Fibroblast of skin of back (primary cell): ENCODE measurements at places on chromosomes 16 and 17.

DNA sequence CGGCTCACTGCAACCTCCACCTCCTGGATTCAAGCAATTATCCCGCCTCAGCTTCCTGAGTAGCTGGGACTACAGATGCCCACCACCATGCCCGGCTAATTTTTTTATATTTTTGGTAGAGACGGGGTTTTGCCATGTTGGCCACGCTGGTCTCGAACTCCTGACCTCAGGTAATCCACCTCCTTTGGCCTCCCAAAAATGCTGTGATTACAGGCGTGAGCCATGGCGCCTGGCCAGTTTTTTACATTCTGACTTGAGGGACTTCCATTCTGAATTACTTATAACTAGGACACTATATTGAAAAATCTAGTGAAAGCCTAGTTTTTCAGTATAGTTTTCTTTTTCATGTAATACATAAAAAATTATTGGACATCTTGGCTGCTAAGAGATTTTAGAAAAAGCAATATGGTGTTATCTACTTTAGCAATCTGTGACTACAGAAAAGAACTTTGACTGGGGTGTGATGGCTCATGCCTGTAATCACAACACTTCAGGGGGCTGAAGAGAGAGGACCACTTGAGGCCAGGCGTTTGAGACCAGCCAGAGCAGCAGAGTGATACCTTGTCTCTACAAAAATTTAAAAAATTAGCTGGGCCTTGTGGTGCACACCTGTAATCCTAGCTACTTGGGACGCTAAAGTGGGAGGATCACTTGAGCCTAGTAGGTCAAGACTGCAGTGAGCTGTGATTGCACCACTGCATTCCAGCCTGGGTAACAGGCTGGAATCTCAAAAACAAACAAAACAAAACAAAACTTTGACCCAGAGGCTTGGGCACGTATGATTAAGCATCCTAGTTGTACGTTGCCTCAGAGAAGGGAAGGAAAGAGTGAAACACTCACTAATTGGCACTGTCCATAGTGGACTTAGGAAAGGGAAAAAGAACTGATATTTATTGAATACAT lies 26.8 kb upstream of the GOSR1 start:
- peak; percentile 2 for DNase-seq

GRCh38 chr17:78976907-78977680 lies 2.6 kb downstream of the LGALS3BP start:
- no peak for DNase-seq

DNA sequence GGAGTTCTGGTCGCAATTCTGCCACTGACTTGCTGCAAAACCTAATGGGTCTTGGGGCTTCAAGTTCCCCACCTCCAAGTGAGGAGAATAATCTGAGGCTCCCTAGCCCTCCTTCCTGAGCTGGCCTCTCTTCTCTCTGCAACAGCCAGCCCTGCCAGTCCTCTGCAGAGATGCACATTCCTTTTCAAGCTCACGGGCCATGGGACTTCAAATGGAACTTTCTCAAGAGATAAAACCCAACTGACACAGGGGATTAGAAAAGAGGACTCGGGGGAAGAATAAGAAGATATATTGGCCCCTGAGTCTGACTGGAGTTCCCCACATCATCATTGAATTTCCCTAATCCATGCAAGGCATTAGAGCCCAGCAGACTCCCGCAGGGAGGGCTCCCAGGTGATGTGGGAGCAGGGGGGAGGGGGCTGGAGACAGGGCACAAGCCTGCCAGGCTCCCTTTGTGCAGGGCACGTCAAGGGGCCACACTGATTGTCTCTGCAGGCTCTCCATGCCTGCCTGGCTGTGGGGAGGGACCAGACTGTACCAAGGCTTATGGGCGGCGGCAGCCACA lies 131.0 kb downstream of the CCDC144A start:
- DNase-seq, result no peak

DNA sequence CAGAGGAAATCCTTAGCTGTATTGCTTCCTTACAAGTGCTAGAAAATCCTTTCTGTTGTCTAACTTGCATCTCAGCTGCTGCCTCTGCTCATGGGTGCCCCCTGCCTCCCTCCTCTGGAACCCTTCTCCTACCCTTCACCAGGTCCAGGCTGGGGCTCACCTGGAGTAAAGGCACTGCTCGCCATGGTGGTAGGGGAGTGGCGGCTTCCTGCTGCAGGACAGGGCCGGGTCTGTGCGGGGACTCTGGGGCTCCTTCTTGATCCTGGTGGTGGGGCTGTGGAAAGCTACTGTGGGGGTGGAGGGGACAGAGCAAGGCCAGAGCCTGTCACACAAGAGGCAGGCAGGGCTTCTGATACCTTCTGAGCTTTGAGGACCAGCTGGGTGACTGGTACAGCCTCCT lies 12.4 kb downstream of the ETV4 start:
- no peak for DNase-seq

GRCh38 chr17:57811638-57812280 lies 38.1 kb downstream of the MRPS23 start:
- no peak for DNase-seq

- peak; percentile 44 for DNase-seq
Observed at GRCh38 chr17:31824766-31825360, 34.2 kb downstream of the COPRS start.

GRCh38 chr17:42608305-42609181 lies 631 bp downstream of the RETREG3 start:
- DNase-seq, result peak; percentile 14

- no peak for DNase-seq
Observed at GRCh38 chr17:40493697-40494096, 7.7 kb downstream of the TNS4 start.

GRCh38 chr16:82626791-82627261 lies at the start of gene CDH13:
Gene CDH13 (plus strand): TSS chr16:82626969.
- DNase-seq, result peak; percentile 80

DNA sequence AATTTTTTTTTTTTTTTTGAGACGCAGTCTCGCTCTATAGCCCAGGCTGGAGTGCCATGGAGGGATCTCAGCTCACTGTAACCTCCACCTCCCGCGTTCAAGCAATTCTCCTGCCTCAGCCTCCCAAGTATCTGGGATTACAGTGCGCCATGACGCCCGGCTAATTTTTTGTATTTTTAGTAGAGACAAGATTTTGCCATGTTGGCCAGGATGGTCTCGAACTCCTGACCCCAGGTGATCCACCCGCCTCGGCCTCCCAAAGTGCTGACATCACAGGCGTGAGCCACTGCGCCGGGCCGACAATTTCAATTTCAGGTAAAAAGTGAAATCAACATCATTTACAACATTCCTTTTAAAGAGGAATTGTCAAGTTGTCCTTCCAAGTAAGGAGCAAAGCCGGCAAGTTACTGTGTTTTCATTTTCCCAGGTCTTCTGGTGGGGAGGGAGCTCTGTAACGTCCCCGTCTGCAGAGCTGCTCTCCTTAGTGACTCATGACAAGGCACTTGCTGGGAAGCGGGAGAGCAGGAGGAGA lies 873 bp downstream of the NPLOC4 start:
- no peak for DNase-seq

- DNase-seq, result no peak
Observed at GRCh38 chr17:1928976-1929375, 96.2 kb downstream of the RTN4RL1 start.

- no peak for DNase-seq
Observed at GRCh38 chr17:80847496-80848230, 144.0 kb upstream of the CHMP6 start.

GRCh38 chr16:59635674-59636073 lies 901.6 kb upstream of the GOT2 start:
- DNase-seq, result peak; percentile 62

DNA sequence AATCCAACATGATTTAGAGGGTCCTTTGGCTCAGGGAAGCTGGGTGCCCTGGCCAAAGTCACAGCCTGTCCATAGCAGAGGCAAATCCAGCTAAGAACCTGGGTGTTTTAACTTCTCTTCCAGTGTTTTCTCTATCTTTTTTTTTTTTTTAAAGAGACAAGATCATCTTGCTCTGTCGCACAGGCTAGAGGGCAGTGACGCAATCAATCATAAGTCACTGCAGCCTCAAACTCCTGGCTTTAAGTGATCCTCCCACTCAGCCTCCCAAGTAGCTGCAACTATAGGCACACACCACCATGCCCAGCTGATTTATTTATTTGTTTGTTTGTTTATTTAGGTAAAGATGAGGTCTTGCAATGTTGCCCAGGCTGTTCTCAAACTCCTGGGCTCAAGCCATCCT lies 14.8 kb upstream of the GRIN2A start:
- DNase-seq, result no peak

DNA sequence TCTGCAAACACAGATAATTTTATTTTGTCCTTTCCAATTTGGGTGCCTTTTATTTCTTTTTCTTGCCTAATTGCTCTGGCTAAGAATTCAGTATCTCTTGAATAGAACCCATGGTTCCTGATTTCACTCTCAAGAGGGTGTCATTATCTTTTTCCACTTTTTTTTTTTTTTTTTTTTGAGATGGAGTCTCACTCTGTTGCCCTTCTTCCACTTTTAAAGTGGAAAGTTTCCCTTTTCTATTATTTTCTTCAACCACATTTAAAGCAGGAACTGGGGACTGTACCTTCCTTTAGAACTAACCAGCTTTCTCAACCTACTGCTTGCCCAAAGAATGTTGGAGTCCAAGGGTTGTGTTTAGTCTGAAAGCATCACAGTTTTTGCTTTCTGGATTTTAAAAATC lies 31.1 kb downstream of the SLFN11 start:
- no peak for DNase-seq

- no peak for DNase-seq
Observed at GRCh38 chr16:11637320-11637719, 30.9 kb upstream of the SNN start.

- DNase-seq, result peak; percentile 44
Observed at GRCh38 chr16:88686439-88687253, at the start of gene SNAI3. Gene SNAI3 (minus strand): TSS chr16:88686507. CDS start chr16:88686406, 101 bp downstream.

DNA sequence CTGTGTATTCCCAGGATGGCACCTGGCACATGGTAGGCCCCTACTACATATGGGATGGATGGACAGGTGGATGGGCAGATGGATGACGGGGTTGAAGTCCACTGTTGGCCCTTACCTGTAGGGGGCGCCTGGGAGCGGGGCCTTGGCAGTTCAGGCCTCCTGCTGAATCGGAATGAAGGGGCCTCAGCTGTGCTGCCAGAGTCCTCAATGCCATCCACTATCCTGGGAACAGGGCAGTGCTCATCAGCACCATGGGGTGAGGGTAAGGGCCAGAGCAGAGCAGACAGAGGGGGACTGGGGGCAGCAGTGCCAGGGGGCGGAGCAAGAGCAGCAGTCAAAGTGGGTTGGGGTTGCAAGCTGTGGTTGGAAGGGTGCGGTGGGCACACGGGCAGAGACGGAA lies 8.3 kb upstream of the RAB5C start:
- DNase-seq, result no peak

GRCh38 chr16:8764525-8765250 lies 32.8 kb downstream of the TMEM186 start:
- no peak for DNase-seq

- DNase-seq, result no peak
Observed at GRCh38 chr16:74740795-74741304, 33.8 kb downstream of the FA2H start.

GRCh38 chr16:87877942-87878507 lies 8.7 kb upstream of the SLC7A5 start:
- no peak for DNase-seq

DNA sequence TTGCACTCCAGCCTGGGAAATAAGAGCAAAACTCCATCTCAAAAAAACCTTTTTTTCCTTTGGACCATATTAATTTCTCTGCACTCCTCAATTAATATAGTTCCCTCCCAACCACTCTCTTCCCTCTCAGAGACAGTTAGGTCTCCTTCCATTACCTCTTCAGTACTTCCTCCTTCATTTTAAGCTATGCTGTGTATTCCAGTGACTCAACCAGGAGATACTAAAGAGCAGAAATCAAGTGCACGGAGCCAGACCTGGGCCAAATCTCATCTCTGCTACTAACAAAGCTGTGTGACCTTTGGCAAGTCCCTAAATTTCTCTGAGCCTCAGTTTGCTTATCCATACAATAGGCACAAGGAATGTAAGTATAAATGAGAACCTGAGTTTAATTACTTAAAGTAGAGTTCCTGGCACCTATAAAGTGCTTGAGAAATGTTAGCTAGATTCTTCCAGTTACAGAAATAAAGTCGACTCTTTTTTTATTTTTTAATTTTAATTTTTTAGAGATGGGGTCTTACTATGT lies 8.5 kb downstream of the PECAM1 start:
- no peak for DNase-seq

DNA sequence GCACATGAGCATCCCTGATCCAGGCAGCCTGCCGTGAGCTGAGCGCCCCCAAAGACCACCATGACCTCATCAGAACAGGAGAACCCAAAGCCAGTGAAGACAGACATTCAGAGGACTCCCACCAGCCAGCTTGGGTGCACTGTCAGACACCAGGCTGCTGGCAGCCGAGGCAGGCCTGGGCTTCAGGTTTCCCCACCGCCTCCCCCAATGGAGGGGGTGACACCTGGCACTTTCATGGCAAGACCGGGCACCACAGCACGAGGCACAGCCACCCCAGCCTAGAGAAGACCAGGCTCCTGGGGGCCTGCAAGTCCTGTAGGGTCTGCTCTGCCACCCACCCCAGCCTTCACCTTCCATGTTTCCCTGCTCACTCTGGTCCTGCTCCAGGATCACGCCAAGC lies 140.5 kb downstream of the C16orf95 start:
- DNase-seq, result no peak

DNA sequence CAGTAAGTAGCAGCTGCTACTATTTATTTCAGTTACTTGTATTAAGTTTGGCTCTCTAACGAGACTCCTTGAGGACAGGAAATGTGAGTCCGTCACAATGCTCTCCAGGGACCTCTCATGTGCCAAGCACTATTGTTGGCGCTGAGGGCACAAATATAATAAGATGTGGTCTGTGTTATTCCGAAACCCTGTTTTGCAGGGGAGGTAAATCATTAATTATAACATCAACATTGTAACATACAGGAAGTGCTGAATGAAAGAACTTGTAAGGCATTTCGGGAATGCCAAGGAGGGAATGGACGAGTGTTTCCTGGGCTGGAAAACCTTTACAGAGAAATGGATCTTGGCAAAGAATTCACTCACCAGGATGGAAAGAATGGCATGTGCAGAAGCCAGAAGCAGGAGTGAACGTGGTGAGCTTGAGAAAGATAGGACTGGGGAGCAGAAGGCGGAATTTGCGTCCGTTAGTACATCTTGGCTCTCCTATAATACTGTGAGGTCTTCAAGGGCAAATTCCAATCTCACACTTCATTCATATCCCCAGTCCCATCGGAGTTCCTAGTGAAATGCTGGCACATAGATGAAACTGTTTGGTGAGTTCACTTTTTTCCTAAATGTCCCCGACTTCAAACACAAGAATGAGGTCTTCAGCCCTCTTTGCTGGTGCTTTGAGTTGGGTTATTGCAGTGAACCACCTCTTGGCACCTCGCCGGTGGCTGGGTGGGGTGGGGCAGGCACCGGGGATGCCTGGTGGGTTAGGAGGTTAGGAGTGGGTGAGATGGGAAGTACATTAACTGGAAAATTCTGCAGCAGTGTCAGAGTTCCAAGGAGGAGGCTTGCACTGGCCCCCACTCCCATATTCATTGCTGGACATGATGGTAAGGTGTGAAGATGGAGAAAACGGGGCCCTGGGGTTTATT lies 11.5 kb downstream of the TAC4 start:
- peak; percentile 67 for DNase-seq

GRCh38 chr17:58358408-58359172 lies 6.6 kb upstream of the SUPT4H1 start:
- DNase-seq, result no peak
